ENCODE measurements at places on chromosomes 5 and 9. TPM values are rescaled to one million over a fixed set of nuclear protein-coding genes. Genes with fewer than 3 reads are reported as not detected.

DNA sequence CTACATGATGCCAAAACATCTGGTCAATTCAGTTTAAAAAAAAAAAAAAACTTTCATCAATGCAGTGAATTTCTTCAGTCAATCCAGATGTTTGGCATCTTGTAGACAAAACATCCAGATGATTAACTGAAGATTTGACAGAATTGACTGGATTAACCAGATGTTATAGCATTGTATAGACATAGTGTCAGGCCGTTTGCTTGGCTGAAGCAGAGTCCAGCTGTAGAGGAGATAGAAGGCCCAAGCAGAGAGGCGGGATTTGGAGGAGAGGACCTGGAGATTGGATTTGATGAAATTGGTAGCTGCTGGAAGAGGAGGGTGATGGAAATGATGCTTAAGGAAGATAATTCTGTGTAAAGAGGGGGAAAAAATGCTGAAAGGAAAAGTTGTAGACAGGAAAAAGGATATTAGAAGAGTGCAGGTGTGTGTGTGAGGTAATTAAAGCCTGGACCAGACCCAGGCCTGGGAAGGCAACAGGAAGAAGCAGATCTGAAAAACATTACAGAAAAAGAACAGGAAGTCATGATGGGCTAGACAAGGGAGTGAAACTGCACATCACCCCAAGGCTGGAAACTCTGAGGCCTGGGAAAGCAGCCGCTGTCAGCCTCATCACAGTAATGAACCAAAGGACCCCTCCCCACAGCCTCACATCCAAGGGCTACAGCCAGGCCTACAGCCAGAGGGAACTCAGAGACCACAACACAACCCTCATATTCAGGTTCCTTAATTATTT lies 258.3 kb downstream of the CWC27 start:
- H3K27ac ChIP-seq: peak overlapping the region; percentile 69
- H3K27me3 ChIP-seq: no peaks in the 10 kb centered on the region
- no peaks in the 10 kb centered on the region for H3K36me3 ChIP-seq

DNA sequence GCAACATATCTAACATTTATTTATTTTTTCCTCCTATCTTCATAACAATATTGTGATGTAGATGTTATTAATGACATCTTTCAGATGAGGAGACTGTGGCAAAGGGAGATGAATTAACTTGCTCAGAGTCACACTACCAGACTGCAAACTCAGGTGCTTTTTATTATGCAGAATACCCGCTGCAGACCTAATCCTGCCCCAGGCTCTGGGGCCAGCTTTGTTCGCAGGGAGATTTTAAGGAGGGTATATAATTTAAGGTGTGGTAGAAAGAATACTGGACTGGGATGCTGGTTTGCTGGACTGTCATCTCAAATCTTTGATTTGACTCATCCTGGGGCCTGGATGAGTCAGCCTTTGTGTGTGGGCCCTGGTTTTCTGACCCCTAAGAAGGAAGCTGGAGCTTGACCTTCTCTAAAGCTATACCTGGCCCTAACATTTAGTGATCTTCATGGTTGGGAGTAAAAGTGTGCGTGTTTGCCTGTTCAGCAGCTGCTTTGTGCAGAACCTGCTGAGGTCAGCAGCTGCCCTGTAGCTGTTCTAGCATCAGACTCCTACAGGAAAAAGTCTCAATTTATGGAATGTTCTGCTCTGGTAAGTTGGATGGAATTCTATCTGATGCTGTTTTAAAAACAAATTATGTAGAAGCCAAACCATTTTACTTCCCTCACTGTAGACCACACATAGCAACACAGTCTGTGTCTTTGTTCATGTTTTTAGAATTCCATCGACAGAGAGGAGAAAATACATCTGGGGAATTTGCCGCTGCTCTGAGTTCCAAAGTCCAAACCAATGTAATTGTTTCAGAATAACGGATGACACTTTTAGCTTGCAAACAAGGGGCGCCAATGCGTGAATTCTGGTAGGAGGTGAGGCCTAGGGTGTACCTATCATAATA lies 4.5 kb downstream of the SLC36A1 start:
- H3K27ac ChIP-seq: no peak overlapping the region
- H3K27me3 ChIP-seq: no peaks in the 10 kb centered on the region
- no peak for DNase-seq
- no peaks in the 10 kb centered on the region for H3K36me3 ChIP-seq

DNA sequence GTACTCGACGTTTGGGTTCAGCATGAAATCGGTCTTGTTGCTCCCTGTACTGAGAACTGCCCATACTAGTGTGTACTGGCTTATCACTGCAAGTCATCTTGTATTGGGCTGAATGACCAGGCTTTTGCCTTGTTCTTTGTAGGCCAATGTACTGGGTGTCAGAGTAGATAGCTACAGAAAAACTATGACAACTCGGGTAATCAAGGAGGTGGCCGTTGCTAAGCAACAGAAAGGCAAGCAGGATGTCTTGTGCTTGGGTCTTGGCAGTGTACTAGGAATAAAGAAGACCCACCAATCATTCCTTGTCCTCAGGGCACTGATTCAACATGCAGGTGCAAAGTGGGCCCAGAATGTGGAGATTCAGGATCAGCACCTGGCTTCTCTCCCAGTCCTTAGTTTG lies 11.9 kb upstream of the SHISAL2B start:
- no peak overlapping the region for H3K27ac ChIP-seq
- no peaks in the 10 kb centered on the region for H3K4me1 ChIP-seq
- no peaks in the 10 kb centered on the region for H3K36me3 ChIP-seq
- peaks cover 17% of the 10 kb centered on the region for H3K27me3 ChIP-seq

DNA sequence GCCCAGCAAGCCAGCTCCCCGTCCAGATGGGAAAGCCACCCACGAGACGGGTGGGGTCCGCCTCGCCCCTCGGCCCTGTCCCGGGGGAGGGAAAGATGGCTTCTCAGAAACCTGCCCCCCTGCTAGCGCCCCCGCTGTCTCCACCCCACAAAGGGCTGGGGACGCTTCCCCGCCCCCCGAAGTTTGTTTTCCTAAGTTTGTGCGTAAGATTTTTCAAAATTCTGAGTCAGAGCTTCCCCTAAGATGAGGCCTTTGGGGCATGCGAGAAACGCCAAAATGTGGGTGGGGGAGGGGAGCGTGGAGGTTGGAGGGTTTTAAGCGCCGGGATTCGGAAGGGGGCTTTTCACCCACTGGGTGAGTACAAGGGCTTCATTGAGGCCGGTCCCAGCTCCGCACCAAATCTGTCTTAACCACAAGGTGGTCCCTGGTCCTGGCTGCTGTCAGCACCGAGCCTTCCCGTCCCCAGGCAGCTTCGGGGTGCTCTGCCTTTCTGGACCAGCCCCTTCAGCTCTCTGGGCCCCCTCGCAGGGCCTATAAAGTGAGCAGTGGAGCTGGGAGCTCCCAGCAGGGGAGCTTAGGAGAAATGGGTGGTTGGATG lies 32.3 kb downstream of the PRRX2 start:
- DNase-seq: peak; percentile 74
- peak overlapping the region; percentile 69 for H3K27ac ChIP-seq
- H3K4me1 ChIP-seq: peaks cover 10% of the 10 kb centered on the region
- peak overlapping the region; percentile 62 for H3K4me3 ChIP-seq
- H3K36me3 ChIP-seq: no peaks in the 10 kb centered on the region
- H3K27me3 ChIP-seq: peaks cover 31% of the 10 kb centered on the region

- H3K27me3 ChIP-seq: no peaks in the 10 kb centered on the region
- no peak for DNase-seq
- no peak overlapping the region for H3K27ac ChIP-seq
- peaks cover 12% of the 10 kb centered on the region for H3K4me1 ChIP-seq
- no peak overlapping the region for H3K4me3 ChIP-seq
- H3K36me3 ChIP-seq: peaks cover 83% of the 10 kb centered on the region
Observed at GRCh38 chr5:169842699-169843098, 137.6 kb downstream of the INSYN2B start.

- no peaks in the 10 kb centered on the region for H3K27me3 ChIP-seq
- H3K27ac ChIP-seq: no peak overlapping the region
- no peak for DNase-seq
- H3K4me3 ChIP-seq: no peak overlapping the region
- H3K4me1 ChIP-seq: peaks cover 4% of the 10 kb centered on the region
- H3K36me3 ChIP-seq: peaks cover 2% of the 10 kb centered on the region
Observed at GRCh38 chr9:7608261-7608660, 191.3 kb downstream of the DMAC1 start.

- peaks cover 39% of the 10 kb centered on the region for H3K27me3 ChIP-seq
- H3K27ac ChIP-seq: no peak overlapping the region
- H3K4me3 ChIP-seq: no peak overlapping the region
- no peak for DNase-seq
Observed at GRCh38 chr5:44390351-44390750, 1.1 kb upstream of the FGF10 start.

- H3K36me3 ChIP-seq: no peaks in the 10 kb centered on the region
- no peak overlapping the region for H3K27ac ChIP-seq
- H3K4me1 ChIP-seq: no peaks in the 10 kb centered on the region
Observed at GRCh38 chr5:115977988-115978387, 15.7 kb downstream of the LVRN start.

DNA sequence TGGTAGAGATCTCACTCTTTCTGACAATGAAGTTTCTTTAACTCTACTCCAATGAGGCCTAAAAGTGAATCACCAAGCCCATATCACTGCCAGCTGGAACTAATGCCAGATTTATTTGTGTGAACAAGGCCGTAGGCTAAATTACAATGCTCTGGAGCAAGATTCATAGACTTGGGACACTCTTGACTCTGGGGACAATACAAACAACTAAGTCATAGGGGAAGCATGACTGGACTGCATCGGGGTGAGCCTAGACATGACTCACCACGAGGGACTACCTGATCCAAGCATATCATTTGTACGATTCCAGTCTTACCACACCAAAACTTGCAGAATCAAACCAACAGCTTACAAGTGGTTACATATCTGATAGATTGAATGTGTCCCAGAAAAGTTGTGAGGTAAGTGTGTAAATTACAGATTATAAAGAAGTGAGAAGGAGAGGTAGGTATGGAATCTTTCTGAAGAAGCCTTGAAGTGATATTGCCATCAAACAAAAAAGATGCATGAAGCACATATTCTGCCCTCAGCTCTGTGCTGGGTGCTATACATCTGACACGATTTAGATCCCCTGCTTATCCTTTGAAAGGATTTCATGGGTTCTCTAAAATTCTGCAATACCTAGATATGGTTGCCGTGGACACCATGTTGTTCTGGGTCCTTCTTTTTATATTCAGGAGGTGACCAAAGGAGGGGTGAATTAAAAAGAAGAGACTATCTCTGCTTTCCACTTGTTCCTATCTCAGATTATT lies 199.3 kb upstream of the PDE4D start:
- H3K36me3 ChIP-seq: no peaks in the 10 kb centered on the region
- H3K27ac ChIP-seq: no peak overlapping the region
- no peak overlapping the region for H3K4me3 ChIP-seq
- H3K4me1 ChIP-seq: no peaks in the 10 kb centered on the region
- DNase-seq: no peak

PCDHB9 gene
- total RNA-seq: not detected

SPINK4 gene
- total RNA-seq: not detected
